ENCODE measurements at places on chromosomes 16 and 17.

- no peak for DNase-seq
Measured at GRCh38 chr16:57409870-57410587, 5.5 kb downstream of the CCL17 start.

GRCh38 chr17:79629548-79630049 lies 18.7 kb upstream of the RBFOX3 start:
- no peak for DNase-seq

- no peak for DNase-seq
Measured at GRCh38 chr16:30069611-30070462, 4.3 kb downstream of the ALDOA start.

GRCh38 chr17:79536212-79536840 lies 74.5 kb downstream of the RBFOX3 start:
- no peak for DNase-seq

DNA sequence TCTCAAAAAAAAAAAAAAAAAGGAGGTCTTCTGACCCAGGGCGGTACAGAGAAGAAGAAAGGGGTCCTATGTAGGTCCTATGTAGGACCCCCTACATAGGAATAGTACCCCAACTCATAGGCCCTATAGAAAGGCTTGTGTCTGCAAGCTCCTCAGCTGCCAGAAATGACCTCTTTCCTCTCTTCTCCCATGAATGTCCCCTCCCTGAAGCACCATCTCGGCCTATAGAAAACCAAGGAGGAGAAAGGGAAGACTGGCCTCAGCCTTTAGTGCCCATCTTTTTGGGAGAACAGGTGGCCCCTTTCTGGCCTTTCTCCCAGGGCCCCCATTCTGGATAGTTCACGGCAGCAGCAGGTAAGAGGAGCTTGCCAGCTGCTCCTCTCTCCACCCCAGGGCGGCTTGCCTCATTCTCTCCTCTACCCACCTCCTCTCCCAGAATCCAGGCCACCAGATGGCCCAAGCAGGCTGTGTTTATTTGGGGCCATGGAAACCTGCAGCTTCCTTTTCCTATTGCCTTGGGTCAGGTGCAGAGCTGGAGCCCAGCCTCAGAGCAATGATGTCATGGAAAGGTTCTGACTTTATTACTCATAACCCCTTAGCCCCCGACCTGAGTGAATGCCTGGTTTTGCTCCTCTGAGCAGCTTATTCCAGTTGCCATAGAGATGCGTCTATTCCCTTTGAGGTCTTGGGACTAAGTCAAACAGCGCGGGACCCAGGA lies 1.6 kb upstream of the MRPL58 start:
- no peak for DNase-seq

Measured in activated CD4-positive, alpha-beta T cell treated with anti-CD3 and anti-CD28 coated beads, Interleukin-2, amount 50 U/mL, for 24 hours (primary cell).